ENCODE measurements at places on chromosomes 6 and 20.

DNA sequence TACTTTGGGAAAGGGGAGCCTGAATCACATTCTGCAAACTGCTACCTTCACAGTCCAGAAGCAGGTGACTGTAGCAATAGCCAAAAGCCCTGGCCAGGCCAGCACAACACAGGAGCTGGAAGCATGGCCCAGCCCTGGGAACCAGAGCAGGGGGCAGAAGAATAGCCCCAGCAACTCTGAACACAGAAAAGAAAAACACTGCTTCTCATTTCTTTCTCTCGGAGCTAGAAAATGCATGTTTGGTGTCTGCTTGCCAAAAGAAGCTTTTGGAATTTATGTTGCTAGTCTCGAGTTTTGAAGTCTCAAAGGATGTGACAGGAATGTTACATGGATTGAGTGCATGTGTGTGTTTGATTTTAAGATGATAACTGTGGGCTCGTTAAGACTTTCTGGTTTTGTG, 79.8 kb upstream of the SCAF8 start:
- DNase-seq = no peak

DNA sequence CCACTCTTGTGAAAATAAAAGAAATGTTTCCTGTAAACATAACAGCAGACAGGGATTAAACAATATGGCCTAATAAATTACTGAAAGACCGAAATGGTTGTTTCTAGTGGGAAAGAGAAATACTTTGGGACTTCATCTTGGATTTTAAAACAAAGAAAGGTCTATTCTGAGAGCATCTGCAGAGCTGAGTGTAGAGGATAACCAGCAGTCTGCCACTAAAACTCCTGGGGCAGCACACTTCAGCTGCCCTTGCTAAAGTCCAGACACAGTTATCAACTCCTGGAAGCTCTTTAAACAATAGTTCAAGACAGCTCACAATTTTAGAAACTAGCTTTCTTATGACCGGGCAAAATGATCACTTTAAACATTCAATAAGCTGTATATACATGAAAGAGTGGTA, 38.6 kb downstream of the AKIRIN2 start:
- DNase-seq = no peak

- DNase-seq = no peak
Measured at GRCh38 chr20:35167787-35168186, 4.1 kb upstream of the PROCR start.

DNA sequence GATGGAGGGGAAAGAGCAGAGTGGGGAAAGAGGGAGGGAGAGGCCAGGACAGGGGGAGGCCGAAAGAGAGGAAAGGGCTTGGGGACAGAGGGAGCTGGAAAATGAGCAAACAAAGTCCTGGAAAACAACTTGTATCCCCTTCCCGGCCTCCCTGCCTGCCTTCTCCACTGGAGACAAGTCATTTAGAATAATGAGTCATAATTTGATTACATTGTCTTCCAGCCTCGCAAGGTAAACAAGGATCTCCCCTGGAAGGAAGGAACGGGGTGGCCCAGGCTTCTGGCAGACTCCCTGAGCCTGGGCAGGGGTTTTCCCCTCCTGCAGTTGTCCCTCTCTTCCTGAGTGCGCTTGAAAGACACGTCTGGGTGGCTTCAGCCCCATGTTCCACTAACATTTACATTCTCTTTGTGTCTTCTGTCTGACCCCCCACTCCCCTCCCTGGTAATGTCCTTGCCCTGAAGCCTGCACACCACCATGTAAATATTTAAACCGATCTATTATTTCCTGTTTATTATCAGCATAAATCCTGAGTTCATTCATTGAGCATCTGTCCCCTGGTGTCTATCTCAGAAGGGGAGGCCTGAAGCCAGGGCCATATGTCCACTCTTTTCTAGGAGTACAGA, 12.1 kb upstream of the MRPS18A start:
- no peak for DNase-seq

DNA sequence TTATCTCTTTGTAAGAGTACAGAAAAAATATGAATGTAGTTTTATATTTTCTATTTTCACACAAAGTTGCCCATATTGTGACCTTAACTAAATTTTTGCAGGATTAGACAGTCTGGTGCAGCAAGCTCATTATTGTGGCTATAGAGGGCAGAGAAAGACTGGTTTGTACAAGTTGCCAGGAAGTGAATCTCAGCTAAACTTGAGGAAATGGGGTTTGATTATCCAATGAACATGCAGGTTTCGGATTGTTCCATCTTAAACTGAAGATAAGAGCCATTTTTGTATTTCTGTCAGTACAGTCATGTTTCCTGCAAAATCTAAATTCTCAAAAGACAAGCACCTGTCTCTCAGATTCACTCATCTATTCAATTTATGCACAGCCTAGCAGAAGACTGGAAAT, 390.9 kb downstream of the MMUT start:
- DNase-seq = no peak

All from AG04450 (cell line).